ENCODE measurements at places on chromosomes 12 and 14.

- no peak for DNase-seq
Measured at GRCh38 chr14:63045612-63046320, 508 bp upstream of the KCNH5 start.

GRCh38 chr12:5052348-5052747 lies 8.7 kb downstream of the KCNA5 start:
- no peak for DNase-seq

DNA sequence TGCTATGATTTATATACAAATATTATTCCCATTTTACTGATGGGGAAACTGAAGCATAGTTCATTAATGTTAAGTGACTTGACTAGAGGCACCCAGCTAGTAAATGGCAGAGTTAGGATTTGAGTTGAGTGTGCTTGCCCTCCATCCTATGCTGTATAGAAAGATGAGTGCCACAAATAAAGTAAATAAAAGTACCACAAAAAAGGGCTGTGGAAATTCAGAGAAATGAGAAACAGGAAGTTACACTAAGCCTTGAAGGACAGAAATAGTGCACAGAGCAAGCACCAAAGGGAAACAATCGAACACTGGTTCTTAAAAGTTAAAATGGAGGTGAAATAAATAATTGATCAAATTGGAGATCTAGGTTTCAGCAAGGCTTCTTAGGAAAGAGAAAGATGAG lies 9.2 kb upstream of the ABCD2 start:
- DNase-seq, result no peak

- peak; percentile 27 for DNase-seq
Measured at GRCh38 chr12:92439420-92439805, 263.4 kb upstream of the PLEKHG7 start.

- DNase-seq, result no peak
Measured at GRCh38 chr12:69514111-69514510, 43.9 kb downstream of the FRS2 start.

DNA sequence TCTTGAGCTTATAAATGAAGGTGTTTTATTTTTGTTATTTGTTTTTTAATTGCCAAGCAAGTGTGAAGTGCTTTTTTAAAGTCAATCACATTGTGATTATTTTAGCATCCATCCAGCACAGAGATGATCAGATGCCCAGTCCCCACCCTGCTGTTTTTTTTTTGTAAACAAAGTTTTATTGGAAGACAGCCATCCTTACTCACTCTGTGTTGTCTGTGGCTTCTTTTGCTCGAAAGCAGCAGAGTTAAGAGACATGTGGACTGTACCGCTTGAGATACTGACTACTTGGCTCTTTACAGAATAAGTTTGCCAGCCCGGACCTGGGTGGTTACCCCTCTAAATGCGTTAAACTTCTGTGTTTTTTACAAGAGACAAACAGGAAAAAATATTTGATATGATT lies 30.9 kb upstream of the AMN start:
- peak; percentile 19 for DNase-seq

DNA sequence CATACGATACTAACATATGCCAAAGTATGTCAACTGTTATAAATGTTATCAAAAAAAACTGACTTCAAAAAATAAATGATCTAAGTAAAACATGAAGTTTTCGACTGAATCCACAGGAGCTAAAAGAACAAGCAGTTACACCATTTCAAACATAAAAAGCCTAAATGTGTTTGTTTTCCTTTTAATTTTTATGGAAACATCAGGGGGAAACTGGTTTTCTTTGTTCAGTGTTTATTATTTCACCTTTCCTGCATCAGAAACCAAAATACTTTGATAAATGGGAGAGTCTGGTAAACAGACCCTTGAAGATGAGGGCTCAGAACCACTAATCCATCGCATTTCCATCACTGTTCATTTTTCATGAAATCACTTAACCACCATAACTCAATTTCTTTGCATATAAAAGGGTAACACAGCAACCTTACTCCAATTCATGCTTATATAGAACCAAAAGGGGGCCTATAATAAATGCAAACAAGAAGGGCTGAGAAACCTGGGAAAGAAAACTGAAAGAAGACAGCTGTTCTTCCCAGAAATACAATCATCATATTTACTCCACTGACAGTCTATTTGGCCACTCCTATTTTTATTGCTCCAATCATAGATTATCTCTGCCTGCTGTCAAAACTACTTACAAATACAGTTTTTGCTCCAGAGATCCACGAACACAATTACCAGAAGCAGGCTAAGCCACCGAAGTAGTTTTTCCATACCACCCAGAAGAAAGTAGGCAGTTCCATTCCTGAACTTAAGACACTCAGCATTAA lies 17.0 kb downstream of the FGD6 start:
- no peak for DNase-seq

- DNase-seq, result no peak
Measured at GRCh38 chr12:89544022-89544421, 18.2 kb upstream of the POC1B start.

GRCh38 chr12:103783744-103784664 lies 57.0 kb downstream of the NT5DC3 start:
- no peak for DNase-seq

DNA sequence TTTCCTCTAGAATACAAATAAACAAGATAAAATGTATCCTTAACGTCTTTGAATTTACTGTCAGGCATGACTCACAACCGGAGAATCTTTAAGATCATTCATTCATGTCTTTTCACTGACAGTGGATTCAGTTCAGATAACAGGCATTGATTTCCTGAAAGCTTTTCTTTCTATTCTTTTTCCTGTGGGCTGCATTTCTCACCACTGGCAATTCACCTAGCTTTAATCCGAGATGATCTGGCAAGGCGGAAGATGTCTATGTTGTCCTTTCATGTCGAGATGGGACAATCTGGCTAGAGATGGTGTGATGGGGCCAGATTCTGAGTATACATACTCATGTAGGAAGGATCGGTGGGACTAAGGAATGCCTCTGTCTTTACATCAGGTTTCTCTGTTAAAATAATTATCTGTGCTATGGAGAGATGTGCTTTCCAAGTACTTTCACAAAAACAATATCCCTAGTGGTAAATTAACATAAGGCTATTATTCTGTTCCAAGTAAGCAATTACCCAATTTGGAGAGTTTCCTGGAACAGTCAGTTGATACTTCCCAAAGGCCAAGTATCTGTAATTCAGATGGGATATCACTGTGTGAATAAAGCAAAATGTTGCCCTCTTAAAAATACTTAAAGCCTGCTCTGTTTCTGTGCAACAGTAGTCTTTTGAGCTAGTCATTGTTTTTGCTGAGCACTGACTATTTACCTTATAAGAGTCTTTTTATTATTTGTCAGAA lies 17.8 kb downstream of the ACSS3 start:
- no peak for DNase-seq

DNA sequence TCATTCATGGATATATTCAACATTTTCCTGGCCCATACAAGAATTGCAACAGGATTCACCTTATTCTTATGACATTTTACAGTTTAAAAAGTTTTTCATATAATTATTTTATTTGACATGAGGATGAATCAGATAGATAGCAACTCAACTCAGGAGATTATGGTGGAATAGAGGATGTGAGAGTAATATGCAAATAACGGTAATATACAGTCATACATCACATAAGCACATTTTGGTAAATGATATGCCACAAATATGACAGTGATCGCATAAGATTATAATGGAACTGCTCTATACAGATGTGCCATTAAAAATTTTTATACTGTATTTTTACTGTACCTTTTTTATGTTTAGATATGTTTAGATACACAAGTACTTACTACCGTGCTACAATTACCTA lies 24.1 kb upstream of the CRADD start:
- DNase-seq, result no peak

GRCh38 chr12:25500651-25501050 lies 52.4 kb downstream of the LMNTD1 start:
- DNase-seq, result peak; percentile 16

DNA sequence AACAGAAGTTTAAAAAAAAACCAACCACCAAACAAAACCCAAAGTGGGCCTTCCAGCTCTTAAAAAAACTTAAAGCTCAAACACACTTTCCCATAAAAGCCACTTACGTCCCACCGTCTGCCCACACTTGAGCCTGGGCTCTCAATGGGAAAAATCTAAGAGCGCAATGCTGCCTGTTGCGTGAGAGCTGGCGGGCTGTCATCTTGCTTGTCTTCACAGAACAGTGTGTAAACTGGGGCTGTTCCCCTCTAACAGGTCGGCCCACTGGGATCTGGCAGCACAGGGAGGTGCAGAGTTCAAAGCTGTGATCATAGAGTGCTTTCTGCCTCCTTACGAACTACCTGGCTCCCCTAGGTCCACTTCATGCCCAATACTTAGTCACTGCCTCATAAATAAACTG lies 80.0 kb downstream of the DICER1 start:
- DNase-seq, result no peak

DNA sequence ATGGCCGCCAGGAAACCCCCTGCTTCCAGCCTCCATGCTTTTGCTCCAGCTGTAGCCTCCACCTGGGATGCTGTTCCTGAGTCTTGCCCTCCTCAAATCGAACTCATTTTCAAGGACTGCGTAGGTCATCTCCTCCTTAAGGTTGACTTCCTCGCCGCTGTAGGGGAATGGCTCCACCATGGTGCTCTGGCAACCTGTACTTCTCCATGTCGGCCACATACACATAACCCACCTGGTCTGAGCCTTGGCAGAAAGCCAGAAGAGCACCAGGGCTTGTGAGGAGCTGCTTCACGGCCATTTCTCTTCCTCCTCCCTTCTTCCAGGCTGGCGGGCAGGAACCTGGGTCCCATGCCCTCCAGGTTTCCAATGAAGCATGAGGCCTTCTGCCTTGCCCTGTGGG lies 36.7 kb upstream of the BEGAIN start:
- DNase-seq, result no peak
